ENCODE measurements at places on chromosomes 6 and 20.

DNA sequence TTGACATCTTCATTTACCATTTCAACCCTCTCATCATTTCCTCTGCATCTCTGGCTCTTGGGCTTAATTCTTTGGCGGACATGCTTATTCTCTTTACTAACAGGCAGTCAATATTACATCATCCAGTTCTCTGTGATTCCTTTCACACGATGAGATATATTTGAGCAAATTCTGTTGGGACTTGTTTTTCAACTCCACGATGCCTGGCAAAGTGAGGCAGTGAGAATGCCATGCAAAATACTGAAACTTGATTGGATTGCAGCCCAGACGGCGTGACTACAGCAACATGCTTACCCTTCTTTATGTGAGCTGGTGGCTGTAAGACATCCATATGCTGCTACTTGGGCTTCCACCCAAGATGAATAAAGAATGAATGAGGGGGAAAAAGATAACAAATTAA, 101.7 kb upstream of the SPACA1 start:
- peak; percentile 53 for DNase-seq

- no peak for DNase-seq
Measured at GRCh38 chr20:8663424-8663823, 405.5 kb upstream of the PLCB4 start.

GRCh38 chr20:63099456-63100173, 92.9 kb upstream of the BHLHE23 start:
- DNase-seq, result no peak

GRCh38 chr20:24098886-24099285, 110.3 kb upstream of the GGTLC1 start:
- DNase-seq, result peak; percentile 15

DNA sequence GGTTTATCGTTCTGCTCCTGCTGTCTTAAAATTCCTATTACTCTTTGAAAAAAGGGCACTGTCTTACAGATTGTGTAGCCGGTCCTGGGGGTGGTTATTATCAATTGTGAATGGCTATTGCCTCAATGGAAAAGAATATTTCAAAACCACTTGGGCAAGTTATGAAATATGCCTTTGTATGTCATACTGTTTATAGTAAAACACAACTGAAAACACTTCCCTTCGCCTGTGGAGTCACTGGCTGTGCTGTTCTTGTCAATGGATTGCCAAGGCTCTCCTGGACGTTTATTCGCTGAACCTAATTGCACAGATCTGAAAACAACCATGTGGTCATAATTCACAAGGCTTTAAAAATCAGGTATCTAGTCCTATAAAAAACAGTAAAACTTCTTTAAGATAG, 47.8 kb upstream of the TAGAP start:
- DNase-seq, result no peak

- peak; percentile 44 for DNase-seq
Measured at GRCh38 chr6:132054525-132054924, 103.4 kb upstream of the CCN2 start.

GRCh38 chr6:136923116-136923953, 1.2 kb downstream of the SLC35D3 start:
- no peak for DNase-seq

DNA sequence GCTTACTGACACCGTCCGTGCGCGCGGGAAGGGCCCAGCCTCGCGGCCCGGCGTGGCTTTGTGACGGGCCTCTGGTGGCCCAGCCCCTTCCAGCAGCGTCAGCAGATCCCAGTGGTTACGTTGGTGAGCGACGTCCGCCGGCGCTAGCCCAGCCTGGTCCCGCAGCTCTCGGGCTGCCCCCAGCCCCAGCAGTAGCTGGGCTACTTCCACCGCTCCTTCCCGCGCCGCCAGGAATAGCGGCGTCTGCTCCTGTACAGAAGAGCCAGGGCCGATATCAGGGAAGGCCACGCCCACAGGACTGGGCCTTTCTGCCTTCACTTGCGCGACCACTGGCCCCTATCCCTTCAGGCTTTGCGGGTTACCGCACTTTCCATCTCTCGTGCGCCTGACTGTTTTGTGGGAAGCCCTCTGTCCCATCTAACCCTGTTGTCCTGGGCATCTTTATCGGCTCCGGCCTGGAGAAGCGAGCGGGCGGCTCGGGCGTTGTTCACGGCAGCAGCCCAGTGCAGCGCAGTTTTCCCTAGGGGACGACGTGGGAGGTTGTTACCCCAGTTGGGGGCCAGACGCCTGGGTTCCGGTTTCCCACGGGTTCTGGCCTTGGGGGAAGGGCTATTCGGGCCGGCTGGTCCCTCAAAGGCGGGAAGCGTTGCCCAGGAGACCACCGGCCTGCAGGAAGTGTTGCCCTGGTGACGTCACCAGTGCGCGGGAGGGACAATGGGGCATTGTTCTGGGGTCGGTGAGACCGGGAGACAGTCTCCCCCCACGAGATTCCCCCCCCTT, 3.6 kb upstream of the GPSM3 start:
- DNase-seq, result peak; percentile 44

DNA sequence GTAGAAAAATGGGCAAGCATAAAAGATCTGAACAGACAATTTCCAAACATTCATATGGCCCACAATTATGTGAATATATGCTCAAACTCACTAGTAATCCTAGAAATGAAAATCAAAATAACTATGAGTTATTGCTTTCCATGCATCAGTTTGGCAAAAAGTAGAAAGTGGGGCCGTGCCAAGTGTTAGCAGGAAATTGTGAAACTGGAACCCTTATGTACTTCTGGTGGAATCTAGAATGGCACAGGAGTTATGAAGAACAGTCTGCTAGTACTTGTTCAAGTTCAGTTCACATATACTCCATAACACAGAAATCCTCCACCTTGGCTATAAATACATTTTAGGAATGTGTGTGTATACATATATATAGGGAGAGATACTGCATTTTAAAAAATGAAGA, 89.8 kb downstream of the EYA2 start:
- no peak for DNase-seq

DNA sequence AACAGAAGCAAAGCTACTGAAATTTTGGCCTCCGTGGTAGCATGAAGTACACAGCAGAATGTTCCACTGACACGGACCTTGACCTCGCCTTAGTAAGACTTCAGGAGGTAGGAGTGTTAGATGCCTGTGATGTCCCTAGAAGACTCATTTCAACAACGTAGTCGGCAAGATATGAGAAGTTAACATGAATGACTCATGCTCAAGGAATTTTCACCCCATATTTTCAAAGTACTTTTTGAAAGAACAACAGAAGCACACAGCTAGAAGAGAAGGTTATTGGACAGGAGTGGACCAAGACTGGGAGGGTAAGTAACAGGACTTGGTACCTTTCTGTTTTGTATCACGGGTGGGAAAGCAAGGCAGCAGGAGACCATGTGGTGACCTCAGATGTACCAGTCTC, 78.0 kb downstream of the DZANK1 start:
- peak; percentile 69 for DNase-seq

DNA sequence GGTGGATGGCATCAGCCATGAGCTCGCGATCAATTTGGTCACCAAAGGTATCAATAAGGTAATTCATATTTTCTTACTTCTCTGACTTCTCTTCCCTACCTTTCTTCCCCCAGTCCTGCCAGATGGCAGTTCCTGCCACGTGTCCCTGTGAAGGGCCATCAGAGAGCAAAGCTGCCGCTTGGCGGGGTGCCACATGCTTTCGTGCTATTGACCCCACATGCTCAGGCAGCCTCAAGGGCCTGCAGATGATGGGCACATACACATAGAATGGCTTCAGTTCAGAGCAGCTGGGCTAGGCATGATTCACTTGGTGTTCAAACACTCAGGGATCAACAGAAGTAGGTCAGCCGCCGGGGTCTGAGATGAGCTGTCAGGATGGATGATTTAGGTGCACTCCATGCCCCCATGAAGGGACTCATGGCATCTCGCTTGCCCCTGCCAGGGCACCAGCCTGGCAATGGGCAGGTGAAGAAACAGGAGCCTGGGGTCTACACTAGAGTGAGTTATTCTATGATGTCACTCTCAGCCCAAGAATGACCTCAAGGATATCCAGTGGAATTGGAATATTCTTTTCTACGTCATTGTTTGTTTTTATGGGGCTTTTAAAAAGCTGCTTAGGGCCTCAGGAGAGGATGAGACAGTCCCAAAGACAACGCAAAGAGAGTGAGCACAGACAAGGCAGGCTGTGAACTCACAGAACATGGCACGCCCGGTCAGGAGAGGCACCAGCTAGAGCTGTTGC, 25.5 kb downstream of the BANF2 start:
- DNase-seq, result no peak
